Osteocyte (in vitro differentiated cells): ENCODE measurements at places on chromosomes 1 and 21. TPM values are rescaled to one million over a fixed set of nuclear protein-coding genes. Genes with fewer than 3 reads are reported as not detected.

GRCh38 chr1:160975026-160975425 lies 20.4 kb upstream of the ITLN2 start:
- no peak for DNase-seq

DNA sequence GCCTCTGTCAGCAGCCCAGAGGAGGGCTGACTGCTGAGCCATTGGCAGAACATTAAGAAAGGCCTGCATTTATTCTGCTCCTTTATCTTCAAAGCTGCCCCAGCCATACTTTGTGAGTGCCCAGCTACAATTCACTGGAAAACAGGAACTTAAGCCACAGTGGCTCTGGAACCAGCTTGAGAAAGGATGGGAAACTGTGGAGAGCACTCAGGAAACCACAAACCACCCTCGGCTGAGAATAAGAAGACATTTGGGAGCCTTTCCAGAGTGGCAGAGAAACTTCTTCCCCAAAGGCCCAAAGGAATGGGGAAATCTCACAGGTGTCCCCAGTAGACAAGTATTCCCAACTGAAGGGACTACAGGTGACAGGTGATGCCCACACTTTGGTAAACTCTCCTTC lies 1.8 kb downstream of the LAMB3 start:
- no peak for DNase-seq

DNA sequence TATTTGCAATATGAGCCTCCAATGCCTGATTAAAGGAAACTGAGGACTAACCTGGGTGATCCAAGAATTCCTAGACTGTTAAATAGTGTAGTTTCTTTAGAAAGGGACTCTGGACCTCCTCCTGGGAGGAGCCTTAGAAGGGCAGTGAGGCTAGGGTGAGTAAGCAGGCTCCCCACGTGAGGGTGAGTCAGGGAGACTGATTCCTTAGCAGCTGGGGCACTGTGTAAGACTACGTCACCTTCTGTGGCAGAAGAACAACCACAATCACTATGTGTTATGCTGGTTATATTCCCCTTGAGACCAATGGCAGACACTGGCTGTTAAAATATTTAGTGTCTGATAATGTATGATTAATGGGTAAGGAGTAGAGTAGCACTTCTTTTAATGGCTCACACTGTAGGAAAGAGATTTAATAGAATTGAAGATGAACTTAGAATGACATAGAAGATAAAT lies 53.3 kb upstream of the SYT14 start:
- peak; percentile 89 for DNase-seq

GRCh38 chr1:227561241-227561907 lies 2.0 kb upstream of the ZNF678 start:
- DNase-seq, result no peak

- DNase-seq, result peak; percentile 86
Measured at GRCh38 chr1:155272466-155273342, 600 bp downstream of the CLK2 start.

- no peak for DNase-seq
Measured at GRCh38 chr1:76037324-76037723, 37.2 kb upstream of the ST6GALNAC3 start.

GRCh38 chr21:26199456-26199855 lies 28.9 kb upstream of the APP start:
- DNase-seq, result no peak

DNA sequence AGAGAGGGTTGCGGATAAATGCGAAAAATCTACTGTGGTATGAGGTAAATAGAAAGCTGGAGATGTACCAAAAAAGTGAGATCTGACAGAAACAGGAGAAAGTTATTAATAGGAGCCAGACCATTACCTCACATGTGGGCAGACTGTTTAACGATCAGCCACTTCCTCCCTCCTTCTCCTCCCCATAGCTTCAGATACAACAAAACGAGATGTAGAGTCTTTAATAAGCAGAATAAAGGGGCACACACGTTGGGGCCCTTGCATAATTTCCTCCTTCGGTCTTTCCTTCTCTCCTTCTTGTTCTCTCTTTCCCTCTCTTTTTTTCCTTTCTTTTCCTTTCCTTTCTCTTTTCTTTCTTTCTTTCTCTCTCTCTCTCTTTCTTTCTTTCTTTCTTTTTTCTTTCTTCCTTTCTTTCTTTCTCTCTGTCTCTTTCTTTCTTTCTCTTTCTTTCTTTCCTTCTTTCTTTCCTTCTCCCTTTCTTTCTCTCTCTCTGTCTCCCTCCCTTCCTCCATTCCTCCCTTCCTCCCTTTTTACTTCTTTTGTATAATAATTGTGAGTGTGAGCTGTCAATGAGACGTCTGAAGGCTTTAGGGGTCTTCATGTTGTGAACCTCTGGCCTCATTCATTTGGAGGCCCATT lies 242.1 kb downstream of the GRIK1 start:
- no peak for DNase-seq

GRCh38 chr21:16540966-16541727 lies 811.4 kb downstream of the USP25 start:
- DNase-seq, result no peak

DNA sequence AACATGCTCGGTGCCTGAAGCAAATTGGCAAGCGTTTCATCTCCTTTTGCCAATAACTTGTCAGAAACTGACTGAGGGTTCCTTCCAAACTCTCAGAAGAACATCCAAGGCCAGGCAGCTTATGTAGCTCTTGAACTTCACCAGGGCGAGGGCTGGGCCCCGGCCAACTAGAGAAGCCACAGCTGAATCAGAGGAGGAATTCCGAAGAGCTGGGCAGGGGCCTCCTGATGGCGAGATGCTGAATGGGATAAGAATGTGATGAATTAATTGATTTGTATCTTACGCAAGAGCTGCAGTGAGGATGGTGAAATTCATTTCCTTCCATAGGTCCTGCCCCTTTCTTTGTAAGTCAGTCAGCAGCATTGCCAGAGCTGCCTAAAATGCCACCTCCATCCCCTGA lies 345.8 kb downstream of the KIF26B start:
- DNase-seq, result no peak

DNA sequence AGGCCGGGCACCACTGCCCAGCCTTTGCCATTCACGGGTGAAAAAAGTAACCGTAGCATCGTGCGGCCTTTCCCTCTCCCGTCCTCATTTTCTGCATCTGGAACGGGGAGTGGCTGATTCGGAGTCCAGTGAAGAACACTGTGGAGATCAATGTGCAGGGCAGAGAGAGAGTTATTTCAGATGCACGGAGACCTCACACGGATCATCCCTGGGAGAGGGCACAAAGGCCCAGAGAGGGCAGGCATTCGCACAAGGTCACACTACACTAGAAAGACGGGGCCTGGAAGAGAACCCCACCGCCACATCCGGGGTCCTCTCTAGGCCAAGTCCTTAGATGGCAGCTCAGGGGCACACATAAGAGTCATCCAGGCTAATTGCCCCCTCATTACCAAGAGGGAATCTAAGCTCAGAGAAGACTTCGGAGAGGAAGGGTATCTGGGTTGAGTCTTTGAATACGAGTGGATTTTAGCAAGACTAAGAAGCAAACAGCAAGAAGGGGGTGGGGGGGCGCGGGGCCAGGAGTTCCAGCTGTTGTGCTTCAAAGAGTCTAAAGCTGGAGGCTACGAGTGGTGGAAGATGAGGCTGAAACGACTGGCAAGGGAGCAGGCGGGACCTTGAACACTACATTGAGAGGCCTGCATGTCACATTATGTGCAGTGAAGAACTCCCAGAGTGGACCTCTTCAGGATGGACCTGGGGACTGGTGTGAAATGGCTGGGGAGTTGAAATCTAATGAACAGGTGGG lies 857 bp downstream of the GPX7 start:
- no peak for DNase-seq

DNA sequence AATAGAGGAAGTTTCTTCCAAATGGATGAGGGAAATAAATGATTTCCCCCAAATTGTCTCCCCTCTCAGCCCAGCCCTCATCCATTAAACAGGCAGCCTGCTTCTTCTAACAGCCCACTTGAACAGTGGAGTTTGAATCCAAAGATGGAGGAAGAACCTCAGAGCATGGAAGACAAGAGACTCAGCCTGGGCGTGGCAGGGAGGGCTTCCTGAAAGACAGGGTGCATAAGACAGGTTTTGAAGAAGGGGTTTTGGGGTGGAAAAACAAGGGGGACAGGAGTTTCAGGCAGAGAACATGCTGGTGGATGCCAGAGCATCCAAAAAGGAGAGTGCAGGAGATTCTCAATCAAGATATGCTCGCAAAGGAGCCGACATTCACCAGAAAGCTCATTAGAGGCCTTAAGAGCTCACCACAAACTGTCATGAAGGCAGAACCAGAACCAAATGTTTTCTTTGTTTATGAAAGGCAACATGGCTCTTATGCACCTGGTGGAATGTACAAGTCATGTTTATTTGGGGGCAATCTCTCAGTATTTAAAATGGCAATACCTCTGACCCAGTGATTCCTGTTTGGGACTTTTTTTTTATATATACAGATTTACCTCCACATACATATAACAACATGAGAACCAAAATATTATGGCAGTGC lies 26.5 kb upstream of the TSPEAR start:
- DNase-seq, result peak; percentile 44

GRCh38 chr1:155984341-155984740 lies 6.0 kb upstream of the ARHGEF2 start:
- DNase-seq, result no peak

DNA sequence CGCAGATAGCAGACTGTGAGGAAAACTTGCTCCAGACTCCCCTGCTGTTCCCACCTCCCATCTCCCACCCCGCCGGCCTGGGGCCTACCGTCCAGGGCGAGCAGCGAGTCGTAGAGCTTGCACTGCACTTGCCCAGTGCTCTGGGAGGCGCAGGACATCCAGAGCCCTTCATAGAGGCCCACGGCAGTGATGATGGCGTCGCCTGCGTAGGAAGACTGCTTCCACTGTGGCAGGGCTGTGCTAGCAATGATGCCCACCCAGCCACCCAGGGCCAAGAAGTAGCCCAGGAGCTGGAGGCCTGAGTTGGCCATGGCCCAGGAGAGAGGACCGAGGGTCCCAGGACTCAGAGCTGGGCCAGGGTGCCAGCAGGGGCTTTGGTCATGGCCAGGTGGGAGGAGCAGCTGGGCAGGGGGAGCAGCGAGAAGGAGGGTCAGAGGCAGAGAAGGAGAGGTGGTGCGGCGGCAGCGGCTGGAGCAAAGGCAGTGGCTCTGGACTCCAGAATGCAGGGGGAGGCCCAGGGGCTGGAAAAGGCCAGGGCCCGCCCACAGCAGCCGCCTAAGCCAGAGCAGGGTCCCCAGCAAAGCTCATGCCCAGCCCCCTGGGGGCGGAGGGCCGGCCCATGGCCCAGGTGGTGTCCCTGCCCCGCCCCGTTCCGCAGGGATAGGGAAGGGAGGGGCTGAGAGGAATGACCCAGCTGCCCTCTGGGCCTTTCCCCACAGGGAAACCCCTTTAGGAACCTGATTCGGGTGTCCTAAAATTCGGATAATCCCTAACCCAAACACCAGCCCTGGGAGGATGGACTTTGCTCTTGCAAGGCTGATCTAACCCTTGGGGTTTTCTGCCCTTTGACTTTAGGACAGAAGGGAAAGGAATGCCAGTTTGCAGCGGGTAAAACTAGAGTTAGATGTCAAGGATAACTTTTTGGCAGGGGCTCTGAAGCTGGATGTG lies at the start of gene CLDN19:
CLDN19 (minus strand) TSS at position 484 of the 948 bp plus-strand sequence; CDS start at position 311, 173 bp downstream.
- no peak for DNase-seq

C8B gene
- not detected in 2 replicates for total RNA-seq

POU2F1 gene
- 15.3 and 17.9 TPM in 2 replicates for total RNA-seq

SPRR2F gene
- not detected in 2 replicates for total RNA-seq

RBBP5 gene
- total RNA-seq, result 14.7 and 17.3 TPM in 2 replicates

NECAP2 gene
- 62.0 and 67.5 TPM in 2 replicates for total RNA-seq

TNFRSF8 gene
- total RNA-seq, result not detected in 2 replicates

GUCA2A gene
- not detected in 2 replicates for total RNA-seq

BACH1 gene
- 93.8 and 95.0 TPM in 2 replicates for total RNA-seq
